ENCODE measurements at places on chromosomes 16 and 17. TPM values are rescaled to one million over a fixed set of nuclear protein-coding genes. Genes with fewer than 3 reads are reported as not detected.

GRCh38 chr17:59839651-59840328 is 53.0 kb downstream of the TUBD1 start:
- no peak for DNase-seq

DNA sequence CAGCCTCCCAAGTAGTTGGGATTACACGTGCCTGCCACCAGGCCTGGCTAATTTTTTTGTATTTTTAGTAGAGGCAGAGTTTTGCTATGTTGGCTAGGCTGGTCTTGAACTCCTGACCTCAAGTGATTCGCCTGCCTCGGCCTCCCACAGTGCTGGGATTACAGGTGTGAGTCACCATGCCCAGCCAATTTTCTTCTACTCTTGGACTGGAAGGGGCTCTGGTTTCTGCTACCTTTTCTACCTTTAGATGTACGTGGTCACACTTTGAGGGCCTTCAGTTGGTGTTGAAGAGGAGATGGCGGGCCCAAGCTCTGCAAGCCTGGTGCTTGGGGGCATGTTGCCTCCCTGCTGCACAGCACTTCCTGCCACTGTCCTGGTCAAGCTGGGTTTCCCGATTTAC is 173.6 kb downstream of the PRKCA start:
- DNase-seq, result no peak

- DNase-seq, result no peak
Observed at GRCh38 chr16:71569621-71570020, 7.3 kb downstream of the TAT start.

GRCh38 chr17:42784811-42785592 is 4.6 kb downstream of the WNK4 start:
- no peak for DNase-seq

DNA sequence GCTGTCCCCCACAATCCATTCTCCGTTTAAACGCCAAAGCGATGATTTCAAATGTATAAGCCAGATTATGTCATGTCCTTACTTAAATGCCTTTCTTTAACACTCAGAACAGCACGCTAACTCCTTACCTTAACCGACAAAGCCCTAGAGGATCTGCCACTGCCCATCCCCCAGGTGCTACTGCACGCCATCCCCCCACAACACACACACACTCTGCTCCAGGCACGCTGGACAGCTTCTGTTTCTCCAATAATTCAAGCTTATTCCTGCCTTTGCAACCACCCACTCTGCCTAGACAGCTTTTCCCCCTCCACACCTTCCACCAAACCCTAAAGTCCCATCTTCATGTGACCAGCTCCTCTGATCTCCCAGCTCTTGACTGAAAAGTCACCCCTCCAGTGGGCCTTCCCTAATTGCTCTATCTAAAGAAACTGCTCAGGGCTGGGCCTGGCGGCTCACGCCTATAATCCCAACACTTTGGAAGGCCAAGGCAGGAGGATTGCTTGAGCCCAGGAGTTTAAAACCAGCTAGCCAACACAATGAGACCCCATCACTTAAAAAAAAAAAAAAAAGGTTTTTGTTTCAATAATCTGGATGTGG is 38.9 kb upstream of the RPL38 start:
- DNase-seq, result no peak

DNA sequence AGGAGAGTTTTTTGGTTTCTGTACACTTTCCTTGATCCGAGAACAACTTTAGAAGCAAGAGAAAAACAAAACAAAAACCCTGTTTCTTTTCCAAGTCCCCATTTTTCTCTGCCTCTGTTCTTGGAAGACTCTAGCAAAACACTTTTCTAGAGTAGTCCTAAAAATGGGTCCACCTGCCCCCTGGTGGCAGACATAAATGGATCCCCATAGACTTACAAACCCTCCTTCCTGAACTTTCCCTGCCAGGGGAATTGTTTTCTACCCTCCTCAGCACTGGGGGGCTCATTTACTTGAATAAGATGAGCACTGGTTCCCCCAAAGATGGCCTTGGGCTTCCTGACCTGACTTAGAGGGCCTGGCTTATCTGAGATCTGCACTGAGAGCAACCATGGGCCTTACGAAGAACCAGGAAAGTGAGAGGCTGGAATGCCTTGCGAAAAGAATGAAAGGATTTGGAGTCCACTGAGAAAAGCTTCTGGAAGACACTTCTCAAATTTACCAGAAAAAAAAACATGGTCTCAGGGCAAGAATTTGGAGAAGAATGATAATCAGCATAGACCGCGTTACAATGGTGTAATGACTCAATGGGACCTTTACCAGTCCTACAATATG is 48.0 kb upstream of the CDYL2 start:
- no peak for DNase-seq

GRCh38 chr17:4573669-4574068 is 10.7 kb upstream of the SMTNL2 start:
- no peak for DNase-seq

DNA sequence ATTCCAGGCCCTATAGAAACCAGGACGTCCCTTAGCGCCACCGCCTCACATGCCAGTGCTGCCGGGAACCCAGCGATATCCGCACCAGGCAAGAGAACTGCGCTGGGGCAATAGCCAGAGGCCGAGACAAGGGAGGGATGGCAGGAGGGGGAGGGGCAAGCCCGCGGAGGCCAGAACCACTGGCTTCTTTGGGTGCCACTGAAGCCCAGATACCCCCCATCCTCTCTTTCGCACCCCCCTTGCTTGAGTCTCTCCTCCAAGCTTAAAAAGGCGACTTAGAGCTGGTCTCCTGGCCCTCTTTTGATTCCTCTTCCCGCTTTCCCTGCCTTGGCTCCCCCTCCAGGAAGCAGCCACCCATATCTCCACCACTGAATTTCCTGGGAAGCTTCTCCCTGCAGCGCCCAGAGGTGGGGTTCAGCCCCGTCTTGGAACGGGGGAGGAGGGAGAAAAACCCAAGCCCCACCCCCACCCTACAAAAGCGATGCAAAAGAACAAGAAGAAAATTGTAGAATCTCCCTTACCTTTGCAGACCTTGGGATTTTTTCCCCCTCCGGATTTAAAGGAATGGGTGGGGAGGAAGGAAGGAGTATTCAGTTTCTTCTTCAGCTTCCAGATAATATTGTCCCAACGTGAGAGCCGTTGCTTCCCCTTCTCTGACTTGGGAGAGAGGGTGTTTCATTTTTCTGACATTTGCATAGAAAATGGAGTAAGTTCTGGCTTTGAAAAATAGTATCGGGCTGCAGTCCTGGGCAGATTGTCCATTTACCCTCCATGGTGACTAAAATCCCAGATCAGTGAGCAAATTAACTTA is 622 bp downstream of the HOXB6 start:
- no peak for DNase-seq

DNA sequence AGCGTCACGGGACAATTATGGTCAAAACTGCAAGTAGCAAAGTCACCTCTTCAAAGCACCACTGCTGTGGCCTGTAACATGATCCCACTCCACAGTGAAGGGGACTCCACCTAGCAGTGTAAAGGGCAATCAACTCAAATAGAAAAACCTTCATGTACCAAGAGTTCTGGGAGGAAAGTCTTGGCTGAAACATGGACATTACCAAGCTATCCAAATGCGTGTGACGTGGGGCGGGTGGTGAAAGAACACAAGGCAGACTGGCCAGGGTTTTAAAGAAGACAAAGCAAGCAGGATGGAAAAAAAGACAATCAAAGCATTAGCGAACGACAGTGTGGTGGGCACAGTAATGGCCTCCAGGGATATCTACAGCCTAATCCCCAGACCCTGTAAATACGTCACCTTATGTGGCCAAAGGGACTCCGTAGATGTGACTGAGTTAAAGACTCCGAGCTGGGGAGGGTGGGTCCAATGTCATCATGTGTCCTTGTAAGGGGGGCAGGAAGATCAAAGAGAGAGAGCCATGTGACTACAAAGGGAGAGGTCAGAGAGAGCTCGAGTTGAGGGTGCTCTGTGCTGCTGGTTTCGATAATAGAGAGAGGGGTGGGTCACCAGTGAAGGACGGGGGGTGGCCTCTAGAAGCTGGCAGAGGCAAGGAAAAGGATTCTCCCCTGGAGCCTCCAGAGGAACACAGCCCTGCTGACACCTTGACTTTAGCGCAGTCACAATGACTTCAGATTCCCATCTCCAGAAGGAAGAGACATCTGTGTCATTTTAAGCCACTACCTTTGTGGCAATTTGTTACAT is 6.0 kb downstream of the HSDL1 start:
- DNase-seq, result no peak

Gene RNF227
- 2.5 TPM for polyA plus RNA-seq

Gene MT1G
- polyA plus RNA-seq, result not detected

Gene PYDC1
- 2.1 TPM for polyA plus RNA-seq

Gene ACSM2A
- polyA plus RNA-seq, result 0.35 TPM

Data from forelimb muscle (tissue), 1 donor.